G401 (cell line): ENCODE measurements at places on chromosomes 13 and 19.

GRCh38 chr19:44344255-44344654 is 12.2 kb downstream of the ZNF112 start:
- DNase-seq: no peak

DNA sequence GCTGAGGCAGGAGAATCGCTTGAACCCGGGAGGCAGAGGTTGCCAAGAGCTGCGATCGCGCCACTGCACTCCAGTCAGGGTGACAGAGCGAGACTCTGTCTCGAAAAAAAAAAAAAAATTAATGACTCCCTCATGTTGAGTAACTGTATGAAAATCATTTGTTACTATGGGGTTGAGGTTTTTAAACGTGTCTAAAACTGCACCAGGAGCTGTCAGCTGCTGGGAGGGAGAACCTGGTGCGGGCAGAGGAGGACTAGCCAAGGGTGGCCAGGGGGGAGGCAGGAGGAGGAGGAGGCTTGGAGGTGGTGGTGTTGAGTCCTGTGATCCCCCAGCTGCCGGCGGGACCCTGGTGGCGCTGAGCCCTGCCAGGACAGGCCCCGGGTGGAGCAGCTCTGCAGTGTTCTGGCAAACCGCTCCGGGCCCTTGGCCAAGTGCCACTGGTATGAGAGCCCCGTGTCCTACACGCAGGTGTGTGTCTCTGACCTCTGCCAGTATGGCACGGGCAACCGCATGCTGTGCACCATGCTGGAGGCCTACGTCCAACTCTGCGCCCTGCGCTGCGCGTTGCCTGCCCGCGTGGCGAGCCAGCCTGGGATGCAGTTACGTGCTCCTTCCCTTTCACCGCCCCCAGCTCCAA is 17.1 kb upstream of the FXYD3 start:
- DNase-seq: peak; percentile 57

DNA sequence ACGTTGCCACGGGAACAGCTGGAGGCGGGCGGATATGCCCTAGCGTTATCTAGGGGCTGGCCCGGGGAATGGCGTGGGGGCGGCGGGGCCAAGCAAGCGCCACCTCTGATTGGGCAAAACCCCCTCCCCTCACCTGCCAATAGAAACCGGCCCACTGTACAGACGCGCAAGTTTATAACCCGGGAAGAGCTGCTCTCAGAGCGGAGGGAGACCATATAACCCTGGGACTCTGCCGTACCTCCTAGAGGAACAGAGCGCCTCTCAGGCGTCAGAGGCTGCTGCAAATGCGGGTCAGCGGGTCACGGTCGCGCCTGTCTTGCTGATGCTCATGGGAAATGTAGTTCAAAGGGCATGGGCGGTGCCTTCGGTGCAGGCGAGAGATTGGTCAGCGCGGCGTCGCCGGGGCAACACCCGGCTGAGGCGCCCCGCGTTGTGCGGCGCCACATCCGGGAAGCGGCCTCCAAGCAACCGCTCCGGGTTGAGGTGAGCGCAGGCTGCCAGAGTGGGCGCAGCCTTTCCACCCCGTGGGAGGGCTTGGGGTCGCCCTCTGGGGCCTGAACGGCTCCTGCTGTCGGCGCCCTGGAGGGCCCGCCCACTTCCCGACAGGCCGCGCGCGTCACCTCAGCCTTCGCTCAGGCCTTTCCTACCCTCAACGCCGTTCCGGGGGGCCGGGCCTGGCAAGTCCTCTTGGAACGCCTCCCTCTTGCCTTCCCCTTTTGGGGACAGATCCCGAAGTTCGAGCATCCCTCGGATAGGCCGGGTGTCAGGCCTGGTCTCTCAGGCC is at the start of gene ZNF446:
Gene ZNF446, plus strand, starts transcription at position 639 of the 784 bp plus-strand sequence. CDS start 867 bp downstream, outside the sequence.
- peak; percentile 98 for DNase-seq

GRCh38 chr19:28358633-28359032 is 854.3 kb downstream of the UQCRFS1 start:
- no peak for DNase-seq

DNA sequence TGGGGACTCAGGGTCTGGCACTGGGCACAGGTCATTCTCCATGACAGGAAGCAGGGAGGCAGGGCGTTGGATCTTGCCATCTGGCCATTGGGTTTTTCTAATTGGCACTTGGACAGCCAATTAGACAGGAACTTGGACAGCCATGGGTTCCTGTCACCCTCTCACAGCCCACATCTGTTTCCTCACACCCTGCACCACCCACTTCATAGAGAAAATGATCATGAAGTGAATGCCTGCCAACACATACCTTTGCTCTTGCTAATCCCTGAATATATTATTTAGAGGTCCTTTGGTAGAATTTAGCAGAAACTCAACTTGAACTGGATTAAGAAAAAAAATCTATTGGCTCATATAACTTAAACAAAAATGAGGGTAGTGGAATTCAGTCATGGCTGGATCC is 4.9 kb upstream of the OLFM2 start:
- DNase-seq: no peak

DNA sequence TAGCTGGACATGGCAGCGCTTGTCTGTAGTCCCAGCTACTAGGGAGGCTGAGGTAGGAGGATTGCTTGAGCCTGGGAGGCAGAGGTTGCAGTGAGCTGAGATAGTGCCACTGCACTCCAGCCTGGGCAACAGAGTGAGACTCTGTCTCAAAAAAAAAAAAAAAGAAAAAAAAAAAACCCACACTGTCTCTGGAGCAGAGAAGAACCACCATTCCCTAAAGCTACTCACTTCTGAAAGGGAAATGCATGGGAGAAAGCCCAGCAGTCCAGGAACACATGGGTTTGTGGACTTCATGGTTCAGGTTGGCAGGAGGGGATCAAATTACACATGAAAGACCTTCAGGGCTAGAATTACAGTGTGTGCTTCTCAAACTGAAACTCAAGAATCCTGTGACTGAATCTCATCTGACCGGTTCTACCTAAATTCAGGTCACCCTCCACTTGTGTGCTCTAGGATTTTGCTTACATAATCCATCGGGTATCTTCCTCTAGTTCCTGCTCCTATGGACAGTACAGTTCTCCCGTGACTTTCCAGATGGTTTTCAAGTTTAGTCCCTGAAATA is 30.2 kb upstream of the CPB2 start:
- no peak for DNase-seq

- peak; percentile 70 for DNase-seq
Measured at GRCh38 chr19:13574933-13575332, 68.7 kb upstream of the CACNA1A start.

DNA sequence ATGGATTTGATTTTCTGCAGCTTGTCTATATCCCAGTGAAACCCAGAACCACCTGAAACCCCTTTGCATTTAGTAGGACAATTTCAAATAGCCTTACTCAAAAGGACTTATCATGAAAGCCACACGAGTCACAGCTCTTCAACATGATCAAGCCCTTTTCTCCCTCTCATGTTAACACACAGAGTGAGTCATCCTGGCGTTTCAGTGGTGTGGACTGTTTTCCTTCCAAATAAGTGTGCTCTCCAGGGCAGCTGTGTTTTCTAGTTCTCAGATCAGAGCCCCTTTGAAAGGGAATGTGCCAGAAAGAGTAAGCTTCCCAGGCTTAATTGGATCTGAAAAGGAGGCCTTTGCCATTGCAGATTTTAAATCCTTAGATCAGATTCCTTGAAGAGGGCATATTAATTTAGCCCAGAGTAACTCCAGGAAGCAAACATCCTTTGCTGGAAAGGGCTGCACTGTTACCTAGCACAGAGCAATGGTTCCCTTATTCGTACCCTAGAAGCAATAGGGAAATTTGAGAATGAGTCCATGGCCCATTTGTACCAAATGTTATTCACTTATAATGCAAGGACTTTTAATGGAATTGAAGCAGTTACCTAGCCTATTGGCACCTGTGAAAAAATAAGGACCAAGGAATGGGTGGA is 51.3 kb downstream of the ERICH6B start:
- no peak for DNase-seq

DNA sequence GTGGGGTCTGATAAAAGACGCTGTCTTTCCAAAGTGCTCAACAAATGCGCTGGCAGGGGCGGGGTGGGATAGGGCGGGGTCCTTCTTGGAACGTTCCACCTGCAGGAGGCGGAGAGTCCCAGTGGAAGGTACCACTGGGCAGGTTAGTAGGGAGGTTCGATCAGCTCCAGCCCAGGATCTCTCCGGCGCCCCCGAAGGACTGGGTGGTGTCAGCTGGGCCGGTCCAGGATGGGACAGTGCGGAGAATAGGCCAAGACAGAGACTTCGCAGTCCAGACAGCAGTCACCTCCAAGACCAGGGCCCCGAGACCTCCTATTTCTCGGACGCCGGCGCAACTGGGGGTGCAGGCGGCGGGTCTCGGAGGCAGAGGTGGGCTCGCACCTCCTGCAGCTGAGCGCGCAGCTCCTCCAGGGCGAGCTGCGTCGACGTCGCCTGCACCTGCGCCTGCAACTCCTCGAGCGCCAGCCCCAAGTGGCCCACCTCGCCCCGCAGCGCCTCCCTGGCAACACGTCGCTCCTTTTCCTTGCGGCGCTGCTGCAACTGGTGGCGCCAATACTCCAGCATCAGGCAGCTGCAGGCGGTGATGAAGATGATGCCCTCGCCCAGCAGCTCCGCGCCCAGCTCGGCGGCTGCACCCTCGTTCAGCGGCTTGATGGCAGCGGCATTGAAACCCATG is 21.6 kb downstream of the VASP start:
- DNase-seq: peak; percentile 89

- DNase-seq: no peak
Measured at GRCh38 chr19:8815780-8816179, 16.3 kb downstream of the ZNF558 start.

DNA sequence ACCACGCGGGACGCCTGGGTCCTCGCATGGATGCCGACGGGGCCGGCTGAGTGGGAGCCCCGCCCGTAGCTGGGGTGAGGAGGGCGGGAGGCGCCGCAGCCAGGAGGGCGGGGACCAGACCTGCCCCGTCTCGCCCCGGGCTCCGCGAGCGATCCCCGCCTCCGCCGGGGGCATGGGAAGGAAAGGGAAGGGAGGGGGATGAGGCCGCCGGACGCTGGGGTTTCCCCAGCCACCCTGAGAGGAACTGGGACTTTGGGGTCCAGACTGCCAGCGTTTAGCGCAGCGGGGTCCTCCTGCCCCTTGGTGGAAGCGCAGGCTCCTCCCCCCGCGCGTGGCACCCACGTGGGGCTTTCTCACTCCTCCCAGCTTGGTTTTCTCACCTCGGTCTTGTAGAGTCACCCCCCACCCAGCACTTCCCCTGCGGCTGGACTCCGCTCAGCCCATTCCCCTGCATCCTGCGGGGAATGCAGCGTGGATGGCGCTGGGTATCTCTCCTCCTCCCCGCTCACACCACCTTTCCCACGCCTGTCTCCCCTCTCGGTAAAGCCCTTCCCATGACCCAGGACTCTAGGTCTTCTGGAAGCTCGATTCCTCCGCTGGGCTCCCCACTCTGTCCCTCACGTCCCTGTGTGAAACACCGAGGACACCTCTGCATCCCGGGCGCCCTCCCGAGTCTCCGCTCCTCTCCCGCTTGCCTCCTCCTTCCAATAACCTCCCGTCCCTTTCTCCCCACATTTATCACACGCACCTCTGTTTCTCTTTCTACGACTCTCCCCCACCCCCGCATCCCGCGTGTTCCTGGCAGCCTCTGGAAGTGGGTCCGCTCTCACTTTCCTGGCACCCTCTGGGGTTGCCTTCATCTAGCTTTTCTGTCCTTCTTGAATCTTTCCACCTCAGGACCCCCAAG is 2.1 kb downstream of the TGFB1 start:
- DNase-seq: no peak

DNA sequence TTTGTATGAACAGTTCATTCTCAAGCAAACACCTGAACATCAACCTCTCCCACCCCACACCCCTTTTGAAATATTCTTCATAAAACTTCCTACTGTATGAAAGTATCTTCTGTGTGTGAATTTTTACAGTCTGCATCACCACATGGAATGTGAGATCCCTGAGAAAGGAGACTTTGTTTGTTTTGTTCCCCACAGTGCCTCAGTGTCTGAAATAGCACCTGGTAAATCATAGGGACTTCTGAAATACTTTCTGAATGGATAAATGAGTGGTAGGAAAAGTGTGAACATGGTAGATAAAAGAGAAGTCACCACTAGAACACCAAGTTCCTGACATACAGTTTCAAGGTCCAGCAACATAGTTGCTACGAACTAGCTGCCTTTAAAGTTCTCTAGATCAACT is 1071.2 kb downstream of the EFNB2 start:
- DNase-seq: no peak

DNA sequence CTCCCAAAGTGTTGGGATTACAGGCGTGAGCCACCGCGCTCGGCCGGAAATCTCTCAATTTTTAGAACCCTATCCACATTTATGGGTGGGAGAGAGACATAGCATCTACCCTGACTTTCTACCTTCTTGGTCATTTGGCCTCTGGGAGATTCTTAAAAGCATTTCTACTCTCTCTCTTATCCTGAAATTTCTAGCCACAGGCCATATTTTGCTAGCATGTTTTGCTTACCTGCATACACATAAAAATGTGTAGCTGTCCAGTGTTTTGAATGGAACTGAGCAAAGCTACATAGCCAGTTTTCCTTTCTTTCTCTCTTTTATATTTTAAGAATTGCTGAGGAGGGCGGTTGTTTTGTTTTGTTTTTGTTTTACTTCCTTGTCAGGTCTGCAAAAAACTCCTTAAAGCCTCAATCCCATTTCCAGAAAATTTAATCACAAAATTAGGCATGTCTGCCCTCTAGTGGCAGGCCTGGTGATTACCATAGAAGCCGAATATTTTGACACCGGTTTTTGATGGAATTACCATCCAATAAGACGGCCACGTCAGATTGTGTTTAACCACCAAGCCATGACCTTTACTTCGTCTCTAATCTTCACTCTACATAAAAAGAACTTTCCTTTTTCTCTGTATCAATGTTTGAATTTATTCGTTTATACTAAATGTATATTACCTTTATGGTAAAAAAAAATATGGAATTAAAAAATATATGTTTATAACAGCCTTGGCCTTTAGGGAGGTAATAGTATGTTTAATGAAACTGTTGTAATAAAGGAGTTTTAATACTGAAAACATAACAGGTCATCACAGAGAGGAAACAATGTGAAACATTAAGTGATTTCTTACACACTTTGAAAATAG is 34.4 kb upstream of the OXGR1 start:
- DNase-seq: peak; percentile 64

DNA sequence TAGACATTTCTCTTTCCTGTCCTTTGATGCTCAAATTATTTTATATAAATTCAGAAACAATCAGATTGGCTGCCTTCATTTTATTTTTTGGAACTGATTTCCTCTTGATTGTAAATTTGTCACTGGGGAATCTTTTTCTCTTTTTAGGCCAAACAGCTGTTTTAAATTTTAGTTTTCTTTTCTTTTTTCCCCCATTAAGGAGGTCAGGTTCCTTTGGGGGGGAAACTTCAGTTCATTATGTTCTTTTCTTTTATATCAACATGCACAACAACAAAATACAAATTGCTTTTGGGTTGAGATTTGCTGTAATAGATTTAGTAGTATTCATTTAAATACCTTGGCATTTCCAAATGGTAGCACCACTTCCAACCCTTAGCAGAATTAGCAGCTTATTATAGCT is 264.8 kb upstream of the SPRY2 start:
- DNase-seq: no peak

- DNase-seq: peak; percentile 10
Measured at GRCh38 chr13:28792992-28793391, 27.1 kb upstream of the MTUS2 start.

- DNase-seq: no peak
Measured at GRCh38 chr13:22883956-22884355, 296.8 kb upstream of the SGCG start.

- no peak for DNase-seq
Measured at GRCh38 chr19:11639245-11639601, 41.9 kb downstream of the ZNF627 start.

- DNase-seq: no peak
Measured at GRCh38 chr19:33375837-33376159, 2.3 kb downstream of the CEBPG start.
